ENCODE measurements at places on chromosomes 2 and 18.

DNA sequence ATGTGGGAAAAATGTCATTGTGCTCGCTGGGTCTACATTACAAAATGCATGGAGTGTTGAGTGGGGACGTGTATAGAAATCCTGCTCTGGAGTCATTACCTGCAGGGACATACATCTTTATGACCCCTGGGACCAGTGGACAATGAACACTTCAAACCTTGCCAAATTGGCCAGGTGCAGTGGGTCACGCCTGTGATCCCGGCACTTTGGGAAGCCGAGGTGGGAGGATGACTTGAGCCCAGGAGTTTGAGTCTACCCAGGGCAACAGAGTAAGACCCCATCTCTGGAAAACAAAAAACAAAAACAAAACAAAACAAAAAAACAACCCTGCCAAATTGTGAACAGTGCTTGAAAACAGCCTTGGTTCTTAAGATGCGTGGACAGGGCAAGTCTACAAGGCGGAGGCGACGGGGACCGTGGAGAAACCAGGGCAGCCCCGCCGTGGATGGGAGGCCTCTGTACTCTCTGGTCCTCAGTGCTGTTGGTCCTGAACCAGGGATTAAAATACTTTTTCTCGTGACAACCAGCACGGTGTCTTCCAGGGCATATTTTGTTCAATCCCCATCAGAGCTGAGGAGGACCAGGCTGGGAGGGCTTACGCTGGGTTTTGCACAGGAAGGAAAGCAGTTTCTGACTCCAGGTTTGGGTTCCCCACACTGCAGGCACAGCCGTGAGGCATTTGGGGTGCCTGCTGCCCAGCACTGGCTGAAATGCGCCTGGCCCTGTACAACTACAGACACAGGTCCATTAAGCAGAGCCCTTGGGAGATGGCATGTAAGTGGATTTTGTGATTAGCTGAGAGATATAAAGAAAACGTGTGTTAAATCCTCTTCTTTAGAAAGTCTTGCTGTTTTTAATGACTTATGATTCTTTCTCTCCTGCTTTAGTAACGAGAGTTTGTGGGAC is 13.7 kb downstream of the COLEC11 start:
- H3K27me3 ChIP-seq, result no peaks in the 10 kb centered on the region
- no peak overlapping the region for H3K4me3 ChIP-seq
- no peak overlapping the region for H3K27ac ChIP-seq
- DNase-seq, result no peak
- H3K36me3 ChIP-seq, result no peaks in the 10 kb centered on the region
- no peaks in the 10 kb centered on the region for H3K4me1 ChIP-seq

GRCh38 chr18:39555496-39555895 is 1989.9 kb upstream of the CELF4 start:
- H3K27me3 ChIP-seq, result peaks cover 1% of the 10 kb centered on the region
- no peak overlapping the region for H3K27ac ChIP-seq
- no peak overlapping the region for H3K4me3 ChIP-seq
- H3K36me3 ChIP-seq, result no peaks in the 10 kb centered on the region
- no peak for DNase-seq

- no peak for DNase-seq
- H3K27me3 ChIP-seq, result peaks cover 4% of the 10 kb centered on the region
- H3K36me3 ChIP-seq, result no peaks in the 10 kb centered on the region
- no peak overlapping the region for H3K27ac ChIP-seq
Measured at GRCh38 chr2:64489081-64489751, 34.9 kb upstream of the AFTPH start.

DNA sequence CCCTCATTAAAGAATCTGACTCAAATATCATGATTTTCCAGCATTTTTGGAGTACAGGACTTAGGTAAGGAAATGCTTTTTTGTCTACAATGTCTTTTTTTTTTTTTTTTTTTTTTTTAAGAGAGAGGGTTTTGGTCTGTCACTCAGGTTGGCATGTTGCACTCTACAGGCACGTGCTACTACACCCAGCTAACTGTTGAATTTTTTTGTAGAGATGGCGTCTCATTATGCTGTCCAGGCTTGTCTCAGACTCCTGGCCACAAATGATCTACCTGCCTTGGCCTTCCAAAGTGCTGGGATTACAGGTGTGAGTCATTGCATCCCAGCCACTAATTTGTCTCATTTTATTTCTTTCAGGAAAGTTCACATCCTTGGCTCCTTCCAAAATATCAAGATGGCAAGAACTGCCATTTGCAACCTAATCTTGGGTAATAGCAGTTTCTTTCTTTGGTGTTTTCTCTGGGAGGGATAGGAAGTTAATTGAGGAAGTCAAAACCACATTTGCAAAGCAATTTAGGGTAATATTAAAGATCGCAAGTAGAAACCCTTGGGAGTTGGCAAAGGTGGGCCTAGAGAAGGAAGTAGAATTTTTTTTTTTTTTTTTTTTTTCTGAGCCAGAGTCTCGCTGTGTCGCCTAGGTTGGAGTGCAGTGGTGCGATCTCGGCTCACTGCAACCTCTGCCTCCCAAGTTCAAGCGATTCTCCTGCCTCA is 15.5 kb downstream of the PNO1 start:
- H3K4me3 ChIP-seq, result no peak overlapping the region
- peaks cover 24% of the 10 kb centered on the region for H3K4me1 ChIP-seq
- H3K27ac ChIP-seq, result peak overlapping the region; percentile 19
- peaks cover 3% of the 10 kb centered on the region for H3K36me3 ChIP-seq

DNA sequence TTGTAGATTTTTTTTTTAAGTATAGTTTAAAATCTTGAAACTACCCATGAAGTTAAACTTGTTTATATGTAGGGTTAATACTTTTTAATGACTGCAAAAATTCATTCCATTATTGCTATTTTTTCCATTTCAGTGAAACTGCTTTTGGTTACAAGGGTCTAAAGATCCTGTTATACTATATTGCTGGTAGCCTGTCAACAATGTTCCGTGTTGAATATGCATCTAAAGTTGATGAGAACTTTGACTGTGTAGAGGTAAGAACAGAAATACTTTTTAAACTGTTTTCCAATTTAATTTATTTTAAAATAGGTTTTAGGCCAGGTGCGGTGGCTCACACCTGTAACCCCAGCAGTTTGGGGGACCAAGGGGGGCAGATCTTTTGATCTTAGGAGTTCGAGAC is 30.5 kb downstream of the HAT1 start:
- peaks cover 18% of the 10 kb centered on the region for H3K36me3 ChIP-seq
- H3K27ac ChIP-seq, result no peak overlapping the region
- H3K4me3 ChIP-seq, result no peak overlapping the region
- DNase-seq, result no peak
- no peaks in the 10 kb centered on the region for H3K27me3 ChIP-seq
- H3K4me1 ChIP-seq, result peaks cover 17% of the 10 kb centered on the region

GRCh38 chr2:131156452-131157149 is 51.5 kb downstream of the PLEKHB2 start:
- no peak overlapping the region for H3K4me3 ChIP-seq
- H3K27ac ChIP-seq, result no peak overlapping the region
- no peaks in the 10 kb centered on the region for H3K36me3 ChIP-seq
- DNase-seq, result no peak
- peaks cover 3% of the 10 kb centered on the region for H3K27me3 ChIP-seq
- H3K4me1 ChIP-seq, result peaks cover 8% of the 10 kb centered on the region

DNA sequence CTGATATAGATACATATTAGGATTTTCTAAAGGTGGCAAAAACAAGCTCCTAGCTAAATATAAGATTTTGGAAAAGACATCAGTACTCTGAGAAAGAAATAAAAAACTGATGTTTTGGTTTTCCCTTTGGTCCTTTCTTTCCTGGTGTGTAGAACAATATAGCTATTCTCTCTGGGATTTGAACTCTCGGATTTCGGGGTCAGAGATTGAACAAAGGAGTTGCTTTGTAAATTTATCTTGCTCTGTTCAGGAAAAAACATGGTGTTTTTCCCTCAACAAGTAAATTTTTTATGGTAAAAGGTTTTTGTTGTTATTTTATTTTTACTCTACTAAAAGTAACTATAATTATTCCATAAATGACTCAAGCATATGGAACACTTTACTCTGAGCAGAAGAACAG is 889.3 kb downstream of the ERBB4 start:
- H3K27ac ChIP-seq, result no peak overlapping the region
- no peaks in the 10 kb centered on the region for H3K4me1 ChIP-seq
- no peaks in the 10 kb centered on the region for H3K27me3 ChIP-seq
- no peak for DNase-seq
- no peaks in the 10 kb centered on the region for H3K36me3 ChIP-seq

DNA sequence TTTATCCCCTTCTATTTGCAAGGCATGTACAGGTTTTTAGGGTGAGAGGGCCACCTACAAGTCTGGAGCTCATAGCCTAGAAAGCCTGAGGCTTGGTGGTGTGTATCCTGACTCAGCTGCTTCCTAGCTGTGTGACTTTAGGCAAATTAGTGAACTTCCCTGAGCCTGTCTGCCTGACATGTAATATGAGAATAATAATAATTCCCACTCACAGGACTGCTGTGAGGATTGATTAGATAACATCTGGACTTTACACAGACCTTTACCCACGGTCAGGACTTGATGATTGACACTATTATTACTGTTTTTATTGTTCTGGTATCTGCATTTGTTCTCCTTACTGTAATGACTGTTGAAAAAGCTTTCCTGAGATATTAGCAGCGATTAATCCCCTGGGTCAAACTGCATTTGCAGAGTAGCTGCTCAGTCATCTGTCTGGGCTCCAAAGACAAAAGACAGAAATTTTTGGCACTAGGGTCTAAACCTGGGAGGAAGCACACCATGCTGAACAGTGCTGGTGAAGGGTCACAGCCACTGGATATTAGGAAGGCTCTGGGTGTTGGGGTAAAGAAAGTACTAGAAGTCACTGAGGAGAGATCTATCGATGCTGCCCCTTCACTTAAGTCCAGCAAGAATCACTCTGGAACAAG is 276.5 kb upstream of the FN1 start:
- no peak overlapping the region for H3K27ac ChIP-seq
- no peak overlapping the region for H3K4me3 ChIP-seq
- H3K36me3 ChIP-seq, result no peaks in the 10 kb centered on the region
- no peak for DNase-seq
- no peaks in the 10 kb centered on the region for H3K4me1 ChIP-seq

- no peak overlapping the region for H3K4me3 ChIP-seq
- no peak for DNase-seq
- no peak overlapping the region for H3K27ac ChIP-seq
- peaks cover 7% of the 10 kb centered on the region for H3K36me3 ChIP-seq
- no peaks in the 10 kb centered on the region for H3K27me3 ChIP-seq
Measured at GRCh38 chr2:18976168-18976961, 382.1 kb downstream of the OSR1 start.

GRCh38 chr2:40740419-40740818 is 288.5 kb upstream of the SLC8A1 start:
- DNase-seq, result no peak
- H3K4me1 ChIP-seq, result no peaks in the 10 kb centered on the region
- no peak overlapping the region for H3K27ac ChIP-seq
- no peak overlapping the region for H3K4me3 ChIP-seq

GRCh38 chr2:241948901-241949735 is 79.6 kb downstream of the RTP5 start:
- no peak overlapping the region for H3K4me3 ChIP-seq
- peaks cover 2% of the 10 kb centered on the region for H3K4me1 ChIP-seq
- no peak for DNase-seq
- H3K27me3 ChIP-seq, result no peaks in the 10 kb centered on the region

GRCh38 chr2:74374509-74375205 is 5.5 kb downstream of the DCTN1 start:
- DNase-seq, result no peak
- no peak overlapping the region for H3K4me3 ChIP-seq
- H3K4me1 ChIP-seq, result peaks cover 40% of the 10 kb centered on the region
- no peak overlapping the region for H3K27ac ChIP-seq

- no peaks in the 10 kb centered on the region for H3K4me1 ChIP-seq
- no peak for DNase-seq
- H3K36me3 ChIP-seq, result no peaks in the 10 kb centered on the region
- no peak overlapping the region for H3K4me3 ChIP-seq
- H3K27me3 ChIP-seq, result no peaks in the 10 kb centered on the region
Measured at GRCh38 chr2:198054299-198054698, 249.9 kb downstream of the PLCL1 start.

GRCh38 chr2:154195644-154196195 is 324.0 kb downstream of the GALNT13 start:
- H3K27ac ChIP-seq, result no peak overlapping the region
- H3K4me3 ChIP-seq, result no peak overlapping the region
- no peaks in the 10 kb centered on the region for H3K27me3 ChIP-seq
- peaks cover 4% of the 10 kb centered on the region for H3K36me3 ChIP-seq
- no peaks in the 10 kb centered on the region for H3K4me1 ChIP-seq

GRCh38 chr2:75676464-75676863 is 29.9 kb downstream of the MRPL19 start:
- DNase-seq, result no peak
- peaks cover 7% of the 10 kb centered on the region for H3K4me1 ChIP-seq
- H3K27ac ChIP-seq, result no peak overlapping the region
- peaks cover 7% of the 10 kb centered on the region for H3K36me3 ChIP-seq

- no peak for DNase-seq
- H3K27me3 ChIP-seq, result peaks cover 3% of the 10 kb centered on the region
- H3K4me3 ChIP-seq, result no peak overlapping the region
- no peak overlapping the region for H3K27ac ChIP-seq
- H3K36me3 ChIP-seq, result no peaks in the 10 kb centered on the region
- peaks cover 29% of the 10 kb centered on the region for H3K4me1 ChIP-seq
Measured at GRCh38 chr2:216882876-216883275, 23.0 kb upstream of the TNP1 start.

- no peak overlapping the region for H3K4me3 ChIP-seq
- no peak overlapping the region for H3K27ac ChIP-seq
- H3K4me1 ChIP-seq, result no peaks in the 10 kb centered on the region
- H3K27me3 ChIP-seq, result peaks cover 3% of the 10 kb centered on the region
- DNase-seq, result no peak
Measured at GRCh38 chr2:75602724-75603342, 42.1 kb upstream of the EVA1A start.

GRCh38 chr2:184541591-184541990 is 56.7 kb upstream of the ZNF804A start:
- no peak overlapping the region for H3K4me3 ChIP-seq
- DNase-seq, result no peak
- H3K27me3 ChIP-seq, result peaks cover 4% of the 10 kb centered on the region

- H3K36me3 ChIP-seq, result no peaks in the 10 kb centered on the region
- no peak overlapping the region for H3K27ac ChIP-seq
- H3K27me3 ChIP-seq, result no peaks in the 10 kb centered on the region
- no peak for DNase-seq
Measured at GRCh38 chr2:54206596-54206995, 49.4 kb downstream of the TSPYL6 start.

DNA sequence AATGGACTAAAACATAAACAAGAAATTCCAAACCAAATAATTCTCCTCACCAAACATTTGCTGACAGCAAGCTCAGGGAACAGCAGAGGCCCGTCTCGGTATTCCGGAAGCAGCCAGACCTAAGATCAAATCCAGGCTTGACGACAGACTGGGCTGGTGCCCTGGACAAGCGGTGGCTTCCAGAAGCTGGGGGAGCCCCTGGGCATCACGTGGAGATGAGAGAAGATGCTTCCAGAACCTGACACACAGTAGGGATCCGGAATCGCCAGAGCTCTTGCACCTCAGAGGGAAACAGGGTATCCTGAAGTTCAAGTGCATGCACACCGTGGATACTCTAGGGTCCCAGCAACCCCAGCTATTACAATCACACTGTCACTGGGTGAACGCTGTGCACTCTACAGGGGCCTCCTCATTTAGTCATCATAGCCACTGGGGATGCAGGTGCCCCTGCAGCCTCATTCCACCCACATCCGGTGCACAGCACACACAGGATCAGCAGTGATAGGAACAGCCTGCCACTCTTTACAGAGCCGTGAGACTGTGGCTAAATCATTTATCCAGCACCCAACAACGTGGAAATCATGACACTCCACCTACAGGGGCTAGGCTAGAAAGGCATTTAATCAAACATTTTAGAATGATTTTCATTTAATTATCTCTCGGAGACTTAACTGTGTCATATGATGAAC is 102.6 kb downstream of the HDAC4 start:
- peaks cover 6% of the 10 kb centered on the region for H3K27me3 ChIP-seq
- H3K27ac ChIP-seq, result peak overlapping the region; percentile 77
- peaks cover 52% of the 10 kb centered on the region for H3K4me1 ChIP-seq
